ENCODE measurements at places on chromosomes 1 and 21. TPM values are rescaled to one million over a fixed set of nuclear protein-coding genes. Genes with fewer than 3 reads are reported as not detected.

- no peak for DNase-seq
Observed at GRCh38 chr1:205043866-205044265, 854 bp downstream of the CNTN2 start.

DNA sequence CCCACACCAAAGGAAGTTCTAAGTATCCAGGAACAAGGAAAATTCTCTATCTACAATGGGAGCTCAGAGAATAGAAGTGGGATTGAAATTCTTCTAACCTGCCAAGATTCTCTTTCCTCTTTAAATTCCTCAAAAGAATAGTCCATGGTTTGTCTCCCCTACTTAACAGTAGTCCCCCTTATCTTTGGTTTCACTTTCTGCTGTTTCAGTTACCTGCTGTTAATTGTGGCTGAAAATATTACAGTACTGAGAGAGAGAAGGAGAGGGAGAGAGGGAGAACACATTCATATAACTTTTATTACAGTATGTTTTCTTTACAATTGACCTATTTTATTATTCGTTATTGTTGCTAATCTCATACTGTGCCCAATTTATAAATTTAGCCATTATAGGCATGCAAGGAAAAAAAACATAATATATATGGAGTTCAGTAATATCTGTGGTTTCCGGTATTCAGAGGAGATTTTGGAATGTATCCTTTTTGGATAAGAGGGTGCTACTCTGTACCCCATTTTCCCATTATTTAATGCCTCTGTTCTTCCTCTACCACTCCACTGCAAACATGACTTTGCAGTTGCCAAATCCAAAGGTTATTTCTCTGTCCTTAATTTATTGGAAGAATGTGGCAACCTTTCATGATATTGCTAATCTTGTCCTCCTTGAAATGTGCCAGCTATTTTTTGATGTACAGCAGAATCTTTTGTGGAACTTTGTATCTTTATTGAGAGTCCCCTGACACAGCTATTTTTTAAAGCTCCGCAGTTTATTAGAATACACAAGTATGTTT, 68.0 kb downstream of the USP25 start:
- DNase-seq = no peak

DNA sequence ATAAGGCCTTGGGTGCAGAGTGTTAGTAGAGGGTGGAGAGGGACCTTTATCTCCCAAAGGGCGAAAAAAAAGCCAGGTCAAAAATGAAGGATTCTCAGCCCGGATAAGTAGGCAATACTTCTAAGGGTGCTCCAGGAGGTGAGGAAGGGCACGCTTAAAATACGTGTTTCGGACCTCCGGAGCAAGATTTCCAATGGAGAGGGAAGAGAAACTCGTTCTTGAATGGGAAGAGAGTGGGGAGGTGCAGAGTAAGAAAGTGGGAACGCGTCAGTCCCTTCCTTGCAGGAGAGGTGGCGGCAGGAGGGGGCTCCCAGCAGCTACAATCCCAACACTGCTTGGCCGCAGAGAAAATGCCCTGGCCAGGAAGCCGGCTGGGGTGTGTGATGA, 581 bp downstream of the EFCAB14 start:
- DNase-seq = no peak

DNA sequence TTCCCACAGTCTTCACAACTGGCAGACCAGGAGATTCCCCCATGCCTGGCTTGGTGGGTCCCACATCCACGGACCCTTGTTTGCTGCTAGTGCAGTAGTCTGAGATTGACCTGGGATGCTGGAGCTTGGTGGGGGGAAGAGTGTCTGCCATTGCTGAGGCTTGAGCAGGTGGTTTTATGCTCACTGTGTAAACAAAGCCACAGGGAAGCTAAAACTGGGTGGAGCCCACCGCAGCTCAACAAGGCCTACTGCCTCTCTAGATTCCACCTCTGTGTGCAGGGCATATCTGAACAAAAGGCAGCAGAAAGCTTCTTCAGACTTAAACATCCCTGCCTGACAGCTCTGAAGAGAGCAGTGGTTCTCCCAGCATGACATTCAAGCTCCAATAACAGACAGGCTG, 177.3 kb upstream of the ETV3 start:
- DNase-seq = no peak

DNA sequence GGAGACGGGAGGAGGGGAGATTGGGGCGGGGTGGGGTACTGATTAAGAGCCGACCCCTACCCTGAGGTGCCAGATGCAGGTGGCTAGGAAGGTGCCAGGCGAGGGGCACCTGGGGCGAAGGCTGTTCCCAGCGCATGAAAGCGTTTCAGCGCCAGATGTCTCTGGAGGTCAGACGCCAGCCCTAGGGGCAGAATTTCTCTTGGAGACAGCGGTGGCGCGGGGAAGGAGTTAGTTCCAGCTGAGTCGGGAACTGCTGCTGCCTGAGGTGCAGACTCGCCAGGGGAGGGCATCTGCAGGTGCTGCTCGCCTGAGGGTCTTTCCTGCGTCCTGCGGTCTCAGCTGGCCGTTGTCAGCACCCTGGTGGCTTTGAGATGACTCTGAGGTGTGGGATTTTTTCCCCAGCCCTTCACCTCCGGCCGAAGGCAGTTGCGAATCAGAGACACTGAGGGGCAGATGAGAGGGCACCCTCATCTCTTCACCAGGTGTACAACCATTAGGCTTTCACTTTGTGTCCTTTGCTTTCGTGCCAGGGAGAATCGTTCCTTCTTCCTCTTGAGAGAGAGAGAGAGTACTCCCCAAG, 539 bp downstream of the CGN start:
- peak; percentile 35 for DNase-seq

DNA sequence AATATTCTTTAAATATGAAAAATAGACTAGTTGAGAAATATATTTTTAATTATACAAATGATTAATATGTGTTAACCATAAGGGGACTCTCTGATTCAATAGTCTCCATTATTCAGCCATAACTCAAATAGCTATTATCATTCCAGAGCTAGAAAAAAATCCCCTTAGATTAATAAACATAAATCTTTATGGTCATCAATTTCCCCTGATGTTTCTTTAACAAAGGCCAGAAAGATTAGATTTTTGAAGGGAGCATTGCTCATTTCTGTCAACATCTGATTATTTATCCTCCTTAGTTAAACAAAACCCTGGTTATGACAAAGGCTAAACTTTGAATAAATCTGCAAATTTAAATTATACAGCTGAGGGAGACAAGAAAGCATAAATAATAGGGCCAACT, 215.7 kb downstream of the PLA2G4A start:
- no peak for DNase-seq

DNA sequence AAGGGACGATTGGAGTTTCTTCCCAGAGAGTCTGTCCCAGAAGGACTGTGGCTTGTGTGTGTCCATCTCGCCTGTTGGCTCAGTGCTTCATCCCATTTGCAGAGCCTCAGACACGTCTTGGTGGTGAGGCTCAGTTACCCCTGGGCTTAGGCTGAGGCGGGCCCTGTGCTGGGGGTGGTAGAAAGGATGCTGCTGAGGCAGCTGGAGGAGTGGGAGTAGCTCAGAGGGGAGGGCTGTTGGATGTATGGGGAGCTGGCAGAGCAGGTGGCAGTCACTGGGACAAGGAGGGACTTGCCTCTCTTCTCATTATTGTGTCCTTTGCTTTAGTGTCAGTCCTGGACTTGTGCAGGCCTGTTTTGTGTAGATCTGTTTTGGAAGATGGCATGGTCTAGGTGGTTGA, 7.3 kb upstream of the MIIP start:
- DNase-seq = no peak

DNA sequence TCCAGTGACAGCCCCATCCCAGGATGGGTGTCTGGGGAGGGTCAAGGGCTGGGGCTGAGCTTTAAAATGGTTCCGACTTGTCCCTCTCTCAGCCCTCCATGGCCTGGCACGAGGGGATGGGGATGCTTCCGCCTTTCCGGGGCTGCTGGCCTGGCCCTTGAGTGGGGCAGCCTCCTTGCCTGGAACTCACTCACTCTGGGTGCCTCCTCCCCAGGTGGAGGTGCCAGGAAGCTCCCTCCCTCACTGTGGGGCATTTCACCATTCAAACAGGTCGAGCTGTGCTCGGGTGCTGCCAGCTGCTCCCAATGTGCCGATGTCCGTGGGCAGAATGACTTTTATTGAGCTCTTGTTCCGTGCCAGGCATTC, 24.2 kb downstream of the PCSK9 start:
- no peak for DNase-seq

- DNase-seq = no peak
Observed at GRCh38 chr1:9451081-9451480, 88.2 kb upstream of the SLC25A33 start.

DNA sequence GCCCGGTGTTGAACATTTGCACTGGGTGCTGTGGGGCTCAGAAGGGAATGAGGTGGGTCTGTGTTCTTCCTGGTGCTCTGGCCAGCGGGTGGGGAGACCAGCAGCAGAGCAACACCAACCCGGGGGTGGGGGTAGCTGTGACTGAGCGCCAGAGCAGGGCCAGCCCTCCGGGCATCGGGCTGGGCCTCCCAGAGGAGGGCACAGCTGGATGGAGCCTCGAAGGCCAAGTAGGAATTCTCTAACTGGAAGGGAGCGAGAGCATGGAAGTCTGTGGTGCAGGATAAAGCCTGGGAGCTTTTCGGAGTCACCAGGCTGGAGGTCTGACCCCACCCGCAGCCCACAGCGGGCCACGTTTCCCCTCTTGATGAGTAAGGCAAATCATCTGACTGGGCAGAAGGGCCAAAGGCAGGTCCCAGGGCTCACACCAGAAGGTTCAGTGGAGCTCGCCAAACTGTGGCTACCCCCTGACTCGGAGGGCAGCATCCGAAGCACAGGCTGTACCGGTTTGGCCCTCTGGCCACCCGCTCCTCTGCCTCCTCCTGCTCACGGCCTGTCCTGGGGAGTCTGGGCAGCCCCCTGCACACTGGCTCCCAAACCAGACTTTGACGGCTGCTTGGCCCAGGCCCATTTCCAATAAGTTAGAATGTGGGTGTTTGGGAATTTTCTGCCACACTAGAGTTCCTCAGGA, 18.8 kb downstream of the SLC1A7 start:
- DNase-seq = no peak

GRCh38 chr1:66341446-66342089, 192.4 kb upstream of the SGIP1 start:
- DNase-seq = no peak

DNA sequence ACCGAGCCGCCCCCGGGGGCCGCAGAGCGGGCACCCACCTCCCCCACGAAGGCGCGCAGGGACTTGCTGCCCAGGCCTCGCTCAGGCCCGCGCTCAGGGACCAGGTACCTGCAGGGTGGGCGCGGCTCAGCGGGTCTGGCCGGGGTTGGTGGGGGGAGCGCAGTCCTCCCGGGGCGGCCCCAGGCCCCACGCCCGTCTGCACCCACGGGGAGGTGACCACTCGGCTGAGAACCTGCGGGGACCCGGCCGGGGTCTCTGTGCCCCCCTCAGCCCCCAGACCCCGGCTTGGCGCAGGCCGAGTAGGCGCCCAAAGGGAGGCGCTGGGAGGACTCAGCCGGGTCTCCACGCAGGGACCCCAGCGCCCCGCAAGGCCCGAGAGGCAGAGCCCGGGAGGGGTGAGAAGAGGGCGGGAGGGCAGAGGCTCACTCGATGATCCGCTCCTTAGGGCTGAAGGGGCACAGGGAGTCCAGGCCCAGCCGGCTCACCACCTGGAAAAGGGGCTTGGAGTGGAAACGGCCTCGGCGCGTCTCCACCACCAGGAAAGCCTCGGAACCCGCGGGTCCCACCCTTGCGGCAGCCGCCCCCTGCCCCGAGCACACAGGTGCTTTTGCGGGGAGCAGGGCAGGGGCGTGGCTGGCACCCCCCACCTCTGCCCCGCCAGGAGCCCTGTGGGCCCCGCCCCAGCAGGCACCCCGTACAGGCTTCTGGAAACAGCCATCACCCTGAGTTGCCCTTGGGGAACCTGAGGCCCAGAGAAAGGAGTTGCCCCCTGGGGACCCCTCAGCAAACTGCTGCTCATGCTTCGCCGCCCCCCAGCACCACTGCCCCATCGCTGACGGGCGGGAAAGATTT, 9.3 kb downstream of the FTCD start:
- DNase-seq = no peak

- DNase-seq = no peak
Observed at GRCh38 chr1:220012259-220012658, 34.0 kb downstream of the EPRS1 start.

- no peak for DNase-seq
Observed at GRCh38 chr1:16183765-16184556, 28.1 kb upstream of the EPHA2 start.

DNA sequence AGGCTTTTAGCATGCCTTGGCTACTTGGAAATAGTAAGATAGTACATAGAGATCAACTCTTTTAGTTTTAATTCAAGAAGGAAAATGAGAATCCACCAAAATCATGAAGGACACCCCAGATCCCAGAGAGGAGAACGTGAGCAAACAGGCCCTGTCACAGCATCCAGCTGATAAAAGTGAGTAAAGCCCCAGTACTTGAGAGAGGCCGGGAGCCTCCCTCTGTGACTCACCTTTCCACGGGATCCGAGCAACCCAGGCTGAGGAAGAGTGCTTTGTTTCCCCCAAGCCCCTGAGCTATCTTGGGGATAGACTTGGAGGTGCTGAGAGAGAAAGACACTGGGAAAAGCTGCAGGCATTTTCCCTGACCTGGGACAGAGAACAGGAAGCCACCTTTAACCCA, 238.6 kb downstream of the DUSP10 start:
- DNase-seq = no peak

DNA sequence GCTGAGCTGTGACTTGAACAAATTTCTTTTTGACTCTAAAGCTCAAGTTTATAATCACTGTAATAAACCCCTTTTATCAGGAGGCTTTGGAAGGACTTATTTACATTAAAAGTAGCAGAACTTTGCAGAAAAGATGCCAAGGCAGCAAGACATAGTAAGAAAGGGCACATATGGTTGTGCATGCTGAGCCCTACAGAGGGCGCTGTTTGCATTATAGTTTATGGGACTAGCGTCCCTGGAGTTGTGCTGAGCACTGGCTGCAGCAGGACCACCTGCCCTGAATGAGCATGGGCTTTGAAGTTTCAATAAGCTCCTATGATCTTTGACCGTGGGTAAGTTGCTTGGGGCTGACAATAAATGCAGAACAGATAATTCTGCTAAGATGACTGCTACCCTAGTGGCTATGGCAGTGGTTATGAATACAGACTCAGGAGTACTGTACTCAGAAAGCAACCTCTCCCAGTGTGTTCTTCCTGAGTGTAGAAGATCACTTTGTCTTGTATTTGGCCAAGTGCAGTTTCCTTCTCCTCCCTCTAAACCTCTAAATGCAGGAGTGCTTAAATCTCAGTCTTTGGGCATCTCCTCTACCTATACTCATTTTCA, 45.4 kb upstream of the USP1 start:
- no peak for DNase-seq

DNA sequence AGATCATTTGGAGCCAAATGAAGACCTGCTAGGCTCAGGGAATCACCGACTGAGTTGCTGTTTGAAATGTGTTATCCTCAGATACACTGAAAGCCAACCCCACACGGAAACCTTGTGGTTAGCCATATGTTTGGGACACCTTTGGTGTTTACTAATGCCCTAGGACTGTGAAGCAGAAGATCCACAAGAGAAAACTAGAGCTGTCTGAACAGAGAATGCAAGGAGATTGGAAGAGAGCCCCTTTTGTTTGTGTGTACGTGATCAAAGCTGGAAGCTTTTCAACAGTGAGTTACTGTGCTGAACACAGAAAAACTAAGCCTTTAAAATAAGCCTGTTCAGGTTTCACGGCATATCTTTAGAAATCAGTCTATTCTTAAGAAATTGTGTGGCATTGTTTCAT, 908.2 kb upstream of the ADGRL2 start:
- no peak for DNase-seq

Gene STYXL2
- total RNA-seq = not detected

Gene MROH9
- not detected for total RNA-seq

Gene FCGR2B
- total RNA-seq = not detected

Gene S100B
- total RNA-seq = not detected

Gene CSMD2
- not detected for total RNA-seq

Gene TMEM54
- total RNA-seq = 81.8 TPM

Gene S100A1
- 0.91 TPM for total RNA-seq

Gene TSPEAR
- 0.08 TPM for total RNA-seq

Gene TCHH
- total RNA-seq = not detected

Gene KRTCAP2
- total RNA-seq = 140 TPM

Gene NEK2
- total RNA-seq = 37.0 TPM

Gene CA6
- total RNA-seq = not detected
